ENCODE measurements at places on chromosomes 3 and 15.
A peak's percentile ranks its signal among the peaks of the same experiment; 100 is the strongest.

DNA sequence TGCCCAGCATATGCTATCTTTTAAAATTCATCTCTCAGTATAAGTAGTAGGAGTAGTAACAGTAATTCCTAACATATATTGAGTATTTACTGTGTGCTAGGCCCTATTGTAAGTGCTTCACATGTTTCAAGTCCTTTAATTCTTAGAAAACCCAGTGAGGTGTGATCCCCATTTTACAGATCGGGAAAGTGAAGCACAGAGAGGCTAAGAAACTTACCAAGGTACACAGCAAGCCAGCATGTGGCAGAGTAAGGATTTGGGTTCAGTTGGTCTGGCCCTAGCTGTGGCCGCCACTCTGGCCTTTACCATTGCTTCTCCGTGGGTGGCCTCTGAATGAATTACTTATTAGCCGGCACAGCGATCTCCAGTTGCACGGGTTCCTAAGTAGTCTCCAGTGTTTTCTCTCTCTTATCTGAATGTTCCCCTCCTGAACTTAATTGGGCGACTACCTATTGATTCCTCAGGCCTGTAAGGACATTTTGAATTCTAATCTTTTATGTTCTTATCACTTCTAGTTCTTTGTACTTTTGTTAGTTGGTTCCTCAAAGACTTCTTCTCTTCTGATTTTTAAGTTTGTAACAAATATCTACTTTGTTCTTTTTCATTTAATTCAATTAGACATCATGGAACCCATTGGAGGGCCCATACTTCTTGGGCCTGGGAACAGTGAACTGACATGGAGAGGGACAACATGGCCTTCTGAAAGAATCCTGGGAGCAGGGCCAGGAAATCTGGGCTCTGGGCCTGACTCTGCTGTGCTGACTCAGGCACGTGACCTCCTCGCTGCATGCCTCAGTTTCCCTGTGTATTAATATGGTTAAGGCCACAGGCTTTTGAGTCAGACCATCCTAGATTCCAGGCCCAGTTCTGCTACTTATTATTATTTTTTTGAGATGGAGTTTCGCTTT, 11.6 kb downstream of the CLCN2 start:
- no peak for DNase-seq

GRCh38 chr3:152309031-152309430, 40.3 kb downstream of the MBNL1 start:
- DNase-seq, result no peak

DNA sequence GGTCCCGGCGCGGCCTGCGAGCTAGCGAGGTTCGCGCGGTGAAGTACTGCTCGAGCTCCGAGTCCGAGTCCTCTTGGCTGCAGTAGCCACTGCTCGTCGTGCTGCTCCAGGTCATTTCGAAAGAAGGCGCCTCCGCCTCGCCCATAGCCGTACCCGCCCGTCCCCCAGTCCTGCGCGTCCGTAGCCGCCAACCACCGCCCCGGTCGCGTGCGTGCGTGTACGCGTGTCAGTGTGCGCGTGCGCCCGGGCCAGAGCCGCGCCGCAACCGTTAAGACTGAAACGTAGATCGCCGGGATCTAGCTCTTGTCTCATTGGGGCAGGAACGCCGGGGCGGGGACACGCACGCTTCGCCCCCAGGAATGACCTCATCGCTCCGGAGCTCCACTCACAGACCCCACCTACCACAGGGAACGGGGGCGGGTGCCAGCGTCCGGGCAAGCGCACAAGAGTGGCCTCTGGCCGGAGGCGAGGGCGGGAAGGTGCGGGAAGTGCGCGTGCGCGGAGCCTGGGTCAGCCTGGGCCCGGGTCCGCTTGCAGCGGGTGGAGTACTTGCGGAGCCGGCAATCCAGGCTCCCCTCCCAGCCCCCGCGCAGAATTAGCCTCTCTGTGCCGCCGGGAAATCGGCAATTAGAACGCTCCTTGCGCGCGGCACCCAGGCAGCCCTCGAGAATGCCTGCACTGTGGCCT, 3.3 kb downstream of the RASSF1 start:
- peak; percentile 94 for DNase-seq

- peak; percentile 80 for DNase-seq
Observed at GRCh38 chr3:115623044-115623868, at the start of gene GAP43. Gene GAP43 (plus strand): TSS chr3:115623510. CDS start chr3:115623690, 180 bp downstream.

- no peak for DNase-seq
Observed at GRCh38 chr3:84082726-84083125, 876.1 kb upstream of the CADM2 start.

GRCh38 chr3:34376691-34377090, 578.3 kb downstream of the PDCD6IP start:
- no peak for DNase-seq

- DNase-seq, result no peak
Observed at GRCh38 chr15:68031404-68031803, 22.7 kb upstream of the PIAS1 start.

- DNase-seq, result no peak
Observed at GRCh38 chr3:37941608-37942508, 48.7 kb upstream of the VILL start.

DNA sequence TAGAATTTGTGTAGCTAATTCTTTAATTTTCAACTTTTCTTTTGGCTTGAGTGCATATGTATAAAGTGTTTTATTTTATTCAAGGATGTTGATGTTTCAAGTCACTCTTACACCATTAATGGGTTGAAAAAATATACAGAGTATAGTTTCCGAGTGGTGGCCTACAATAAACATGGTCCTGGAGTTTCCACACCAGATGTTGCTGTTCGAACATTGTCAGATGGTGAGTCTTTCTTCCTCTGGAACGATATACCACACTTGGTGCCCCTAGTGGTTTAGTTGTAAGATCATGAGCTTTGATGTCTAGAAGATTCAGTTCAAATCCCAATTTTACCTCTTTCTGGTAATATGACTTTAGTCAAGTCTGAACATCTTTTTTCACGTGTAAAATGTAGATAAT, 119.3 kb downstream of the HCN4 start:
- no peak for DNase-seq

- no peak for DNase-seq
Observed at GRCh38 chr15:56459096-56459495, 5.8 kb downstream of the MNS1 start.

DNA sequence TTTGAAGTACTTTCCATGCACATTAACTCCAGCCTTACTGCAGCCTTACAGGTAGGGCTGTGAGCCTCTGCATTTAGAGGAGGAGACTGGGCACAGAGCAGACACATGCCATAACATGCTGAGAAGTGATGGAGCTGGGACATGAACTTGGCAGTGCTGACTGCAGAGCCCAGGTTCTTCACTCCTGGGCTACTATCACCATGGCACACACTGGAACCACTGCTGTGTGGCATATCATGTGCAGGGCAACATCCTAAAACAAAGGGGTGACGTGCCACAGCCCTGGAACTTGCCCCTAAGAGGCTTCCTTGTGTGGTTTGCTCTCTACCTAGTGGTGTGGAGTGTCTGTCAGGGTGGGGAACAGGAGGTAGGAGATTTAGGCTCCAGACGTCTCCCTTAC, 25.4 kb downstream of the EHD4 start:
- no peak for DNase-seq

- DNase-seq, result no peak
Observed at GRCh38 chr3:197874064-197874463, 75.9 kb upstream of the RPL35A start.

DNA sequence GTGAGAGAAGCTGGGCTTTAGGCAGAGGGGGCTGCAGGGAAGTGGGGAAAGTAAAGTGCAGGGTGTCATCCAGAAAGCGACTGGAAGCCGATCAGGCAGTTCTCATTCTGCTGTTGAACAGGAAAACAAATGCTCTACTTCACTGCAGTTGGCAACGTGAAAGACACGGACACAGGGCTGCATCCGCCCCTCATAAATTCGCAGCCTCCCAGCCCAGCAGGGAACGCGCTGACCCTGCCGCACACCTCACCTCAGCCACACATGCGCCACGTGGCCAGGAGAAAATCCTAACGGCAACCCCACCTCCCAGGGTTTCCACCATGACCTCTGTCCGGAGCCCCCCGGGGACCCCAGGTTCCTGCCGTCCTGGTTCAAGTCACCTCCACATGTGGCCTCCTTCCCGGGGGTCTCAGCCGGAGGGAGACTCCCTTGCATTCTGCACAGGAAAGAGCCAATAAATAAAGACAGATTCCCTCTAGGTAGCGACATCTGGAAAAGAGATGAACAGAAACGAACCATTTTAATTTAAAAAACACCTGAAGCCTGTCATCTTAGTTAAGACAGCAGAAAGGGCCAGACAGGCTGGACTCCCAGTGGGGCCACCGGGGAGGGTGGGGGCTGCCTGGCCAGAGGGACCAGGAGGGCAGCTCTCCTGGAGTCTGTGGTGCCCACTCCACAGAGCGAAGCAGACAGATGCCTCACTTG, 118.7 kb downstream of the TMEM266 start:
- DNase-seq, result no peak

- DNase-seq, result no peak
Observed at GRCh38 chr3:66433522-66433782, 67.4 kb downstream of the LRIG1 start.

GRCh38 chr15:74826364-74826819, at the start of gene CPLX3:
Gene CPLX3 (plus strand): TSS chr15:74826627. CDS start chr15:74826704, 77 bp downstream.
- DNase-seq, result no peak

GRCh38 chr15:80991421-80991820, 1.8 kb upstream of the MESD start:
- peak; percentile 15 for DNase-seq

- DNase-seq, result no peak
Observed at GRCh38 chr3:37855363-37855970, 6.2 kb upstream of the CTDSPL start.

DNA sequence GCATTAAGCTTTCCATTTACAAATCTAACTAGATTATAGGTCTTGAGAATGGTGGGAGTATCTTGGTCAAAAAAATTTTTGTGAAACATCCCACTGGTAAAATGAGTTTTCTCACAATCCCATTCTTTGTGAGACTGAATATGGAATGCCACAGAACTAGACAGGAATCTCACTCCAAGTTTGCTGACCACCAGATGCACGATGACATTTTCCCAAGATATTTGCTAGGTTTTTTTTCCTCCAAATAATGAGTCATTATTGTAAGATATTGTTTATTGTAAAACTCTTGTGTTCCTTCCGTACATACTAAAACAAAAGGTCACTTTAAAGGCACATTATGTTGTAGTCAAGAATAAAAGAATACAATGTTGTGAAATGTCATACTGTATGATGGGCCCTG, 53.9 kb downstream of the COPS2 start:
- no peak for DNase-seq

DNA sequence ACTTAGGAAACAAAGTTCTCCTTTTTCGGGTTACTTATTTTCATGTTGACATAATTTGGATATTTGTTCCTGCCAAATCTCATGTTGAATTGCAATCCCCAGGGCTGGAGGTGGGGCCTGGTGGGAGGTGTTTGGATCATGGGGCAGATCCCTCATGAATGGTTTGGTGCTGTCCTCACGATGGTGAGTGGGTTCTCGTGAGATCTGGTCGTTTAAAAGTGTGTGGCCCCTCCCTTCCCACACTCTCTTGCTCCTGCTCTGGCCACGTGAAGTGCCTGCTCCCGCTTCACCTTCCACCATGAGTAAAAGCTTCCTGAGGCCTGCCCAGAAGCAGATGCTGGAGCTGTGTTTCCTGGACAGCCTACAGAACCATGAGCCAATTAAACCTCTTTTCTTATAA, 43.7 kb upstream of the MCF2L2 start:
- no peak for DNase-seq

- DNase-seq, result peak; percentile 18
Observed at GRCh38 chr3:98986073-98986472, 84.6 kb upstream of the DCBLD2 start.

DNA sequence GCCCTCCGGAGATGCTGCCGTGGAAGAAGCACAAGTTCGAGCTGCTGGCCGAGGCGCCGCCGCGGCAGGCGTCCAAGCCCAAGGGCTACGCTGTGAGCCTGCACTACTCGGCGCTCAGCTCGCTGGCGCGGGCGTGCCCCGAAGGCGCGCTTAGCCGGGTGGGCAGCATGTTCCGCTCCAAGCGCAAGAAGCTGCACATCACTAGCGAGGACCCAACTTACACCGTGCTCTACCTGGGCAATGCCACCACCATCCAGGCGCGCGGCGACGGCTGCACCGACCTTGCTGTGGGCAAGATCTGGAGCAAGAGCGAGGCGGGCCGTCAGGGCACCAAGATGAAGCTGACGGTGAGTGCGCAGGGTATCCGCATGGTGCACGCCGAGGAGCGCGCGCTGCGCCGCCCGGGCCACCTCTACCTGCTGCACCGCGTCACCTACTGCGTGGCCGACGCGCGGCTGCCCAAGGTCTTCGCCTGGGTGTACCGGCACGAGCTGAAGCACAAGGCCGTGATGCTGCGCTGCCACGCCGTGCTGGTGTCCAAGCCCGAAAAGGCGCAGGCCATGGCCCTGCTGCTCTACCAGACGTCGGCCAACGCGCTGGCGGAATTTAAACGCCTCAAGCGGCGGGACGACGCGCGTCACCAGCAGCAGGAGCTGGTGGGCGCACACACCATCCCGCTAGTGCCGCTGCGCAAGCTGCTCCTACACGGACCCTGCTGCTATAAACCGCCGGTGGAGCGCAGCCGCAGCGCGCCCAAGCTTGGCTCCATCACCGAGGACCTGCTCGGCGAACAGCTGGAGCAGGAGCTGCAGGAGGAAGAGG, 1.3 kb downstream of the FAM43A start:
- no peak for DNase-seq

- no peak for DNase-seq
Observed at GRCh38 chr3:132723024-132723950, 1.1 kb upstream of the NPHP3 start.

- no peak for DNase-seq
Observed at GRCh38 chr3:39727415-39727814, 82.0 kb upstream of the MYRIP start.

DNA sequence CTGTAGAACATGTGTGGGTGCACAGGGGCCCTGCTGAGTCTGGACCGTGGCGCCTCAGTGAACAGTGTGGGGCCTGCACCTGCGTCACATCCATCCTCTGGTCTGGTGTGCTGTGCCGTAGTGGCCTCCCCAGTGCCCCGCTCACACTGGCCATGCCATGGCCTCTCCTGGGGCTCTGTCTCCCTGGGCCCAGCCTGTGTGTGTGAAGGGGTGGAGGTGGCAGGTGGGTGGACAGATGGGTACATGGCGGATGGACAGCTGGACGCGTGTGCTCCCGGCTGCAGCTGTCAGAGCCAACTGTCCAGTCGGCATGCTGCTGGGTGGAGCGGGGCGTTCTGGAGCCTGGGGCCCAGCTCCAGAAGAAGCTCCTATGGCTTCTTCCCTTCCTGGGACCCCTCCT, 17.8 kb downstream of the PLXNA1 start:
- no peak for DNase-seq

DNA sequence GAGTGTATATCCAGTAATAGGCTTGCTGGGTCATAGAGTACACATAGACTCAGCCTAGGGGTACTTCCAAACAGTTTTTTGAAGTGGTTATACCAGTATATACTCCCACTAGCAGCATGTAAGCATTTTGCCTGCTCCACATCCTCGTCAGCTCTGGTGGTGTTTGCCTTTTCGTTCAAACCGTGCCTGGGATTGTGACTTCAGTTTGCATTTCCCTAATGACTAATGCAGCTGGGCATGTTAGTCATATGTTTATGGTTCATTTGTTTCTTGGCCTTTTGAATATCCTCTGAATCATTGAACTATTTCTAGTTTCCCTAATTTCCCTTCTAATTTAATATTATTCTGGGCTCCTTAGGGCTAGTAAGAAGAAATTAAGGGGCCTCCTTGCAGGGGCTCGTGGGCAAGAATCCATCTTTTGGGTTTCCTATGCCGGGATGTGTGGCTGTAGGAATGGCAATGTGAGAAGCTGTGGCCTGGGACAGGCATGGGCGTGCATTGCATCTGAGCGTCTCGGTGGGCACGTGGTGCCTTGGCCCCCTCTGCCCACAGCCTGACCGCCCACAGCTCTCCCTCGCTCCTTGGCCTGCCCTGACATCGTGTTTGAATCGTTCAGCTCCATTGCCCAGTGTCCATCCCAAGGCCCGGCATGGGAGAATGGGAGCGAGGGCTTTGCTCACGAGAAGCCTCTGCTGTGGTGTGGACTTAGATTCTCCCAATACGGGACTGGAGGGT, 26.4 kb downstream of the FAH start:
- no peak for DNase-seq
